Stimulated activated CD8-positive, alpha-beta memory T cell treated with anti-CD3 and anti-CD28 coated beads, Interleukin-12 subunit alpha, Interleukin-12 subunit beta, amount 100 ng/mL, for 1 hour (primary cell): ENCODE measurements at places on chromosomes 4 and X.

DNA sequence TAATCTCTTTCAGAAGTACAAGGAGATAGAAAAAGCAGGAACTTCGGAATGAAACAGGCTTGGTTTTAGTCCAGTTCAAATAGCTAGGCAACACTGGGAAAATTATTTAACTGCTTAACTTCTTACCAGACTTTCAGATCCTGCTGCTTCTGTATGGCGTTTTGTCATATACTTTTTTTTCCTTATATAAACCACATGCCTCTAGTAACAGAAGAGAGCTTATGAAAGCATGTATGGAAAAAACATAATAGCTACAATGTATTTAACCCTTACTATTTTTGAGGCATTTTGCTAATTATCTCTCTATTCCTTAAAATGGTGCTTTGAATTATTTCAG, 439.6 kb downstream of the INPP4B start:
- no peak for DNase-seq

GRCh38 chr4:7657545-7658297, 223.0 kb upstream of the PSAPL1 start:
- no peak for DNase-seq

DNA sequence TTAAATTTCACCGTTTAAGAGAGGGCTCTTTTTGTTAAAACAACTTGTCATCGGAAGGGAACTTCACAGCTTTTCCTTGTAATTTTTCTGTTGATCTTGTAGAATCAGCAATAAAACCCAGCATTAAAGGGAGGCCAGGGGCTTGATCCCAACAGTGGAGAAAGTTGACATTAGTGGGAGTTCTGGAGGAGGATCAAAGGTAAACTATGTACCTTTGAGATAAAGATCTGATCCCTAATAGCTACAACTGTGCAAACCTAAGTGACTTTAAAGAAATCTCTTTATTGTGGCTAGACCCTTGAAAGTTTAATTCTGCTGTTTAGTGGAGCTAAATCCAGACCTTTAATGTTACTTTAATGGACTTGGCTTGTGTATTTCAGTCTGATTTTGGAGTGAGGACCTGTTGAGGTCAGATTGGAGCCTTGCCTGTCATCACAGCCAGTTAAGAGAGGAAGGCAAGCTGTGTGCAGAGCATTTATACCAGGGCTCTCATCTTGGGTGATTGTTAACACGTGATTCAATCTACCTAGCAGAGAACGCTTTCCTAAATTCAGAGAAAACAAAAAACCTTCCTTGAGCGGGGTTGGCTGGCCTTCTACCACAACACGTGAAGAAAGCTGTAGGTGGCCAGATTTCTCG, 1.7 kb downstream of the DOCK11 start:
- no peak for DNase-seq

DNA sequence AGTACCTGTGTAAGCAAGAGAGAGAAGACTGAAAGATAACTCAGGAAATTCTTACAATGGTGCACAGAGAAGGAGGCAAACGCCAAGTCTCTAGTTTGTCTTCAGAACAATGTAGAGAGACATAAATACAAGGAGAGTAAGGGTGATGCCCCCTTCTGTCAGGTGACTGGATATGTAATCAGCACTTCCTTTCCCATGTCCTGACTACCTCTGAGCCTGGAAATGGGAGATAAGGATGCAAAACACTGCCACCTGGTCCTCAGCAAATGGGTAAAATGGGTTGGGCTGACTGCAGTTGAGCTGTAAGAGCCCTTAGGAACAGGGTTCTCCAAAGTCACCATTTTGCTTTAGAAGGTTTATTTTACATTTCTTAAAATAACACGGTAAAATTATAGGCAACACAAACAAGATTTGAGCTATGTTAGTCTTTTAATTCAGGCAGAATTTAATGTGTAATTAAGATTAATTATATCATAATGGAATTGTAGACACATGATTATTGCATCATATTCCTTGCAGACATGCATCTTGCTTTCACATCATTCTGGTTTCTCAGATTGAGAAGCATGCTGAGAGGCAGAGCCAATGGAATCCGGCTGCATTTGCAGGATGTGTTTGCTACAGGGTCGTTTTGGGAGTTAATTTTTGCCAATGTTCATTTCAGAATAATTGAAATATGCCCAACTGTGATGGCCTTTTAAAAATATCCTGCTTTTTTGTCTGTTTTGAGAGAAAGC, 37.2 kb upstream of the ARX start:
- DNase-seq: no peak

DNA sequence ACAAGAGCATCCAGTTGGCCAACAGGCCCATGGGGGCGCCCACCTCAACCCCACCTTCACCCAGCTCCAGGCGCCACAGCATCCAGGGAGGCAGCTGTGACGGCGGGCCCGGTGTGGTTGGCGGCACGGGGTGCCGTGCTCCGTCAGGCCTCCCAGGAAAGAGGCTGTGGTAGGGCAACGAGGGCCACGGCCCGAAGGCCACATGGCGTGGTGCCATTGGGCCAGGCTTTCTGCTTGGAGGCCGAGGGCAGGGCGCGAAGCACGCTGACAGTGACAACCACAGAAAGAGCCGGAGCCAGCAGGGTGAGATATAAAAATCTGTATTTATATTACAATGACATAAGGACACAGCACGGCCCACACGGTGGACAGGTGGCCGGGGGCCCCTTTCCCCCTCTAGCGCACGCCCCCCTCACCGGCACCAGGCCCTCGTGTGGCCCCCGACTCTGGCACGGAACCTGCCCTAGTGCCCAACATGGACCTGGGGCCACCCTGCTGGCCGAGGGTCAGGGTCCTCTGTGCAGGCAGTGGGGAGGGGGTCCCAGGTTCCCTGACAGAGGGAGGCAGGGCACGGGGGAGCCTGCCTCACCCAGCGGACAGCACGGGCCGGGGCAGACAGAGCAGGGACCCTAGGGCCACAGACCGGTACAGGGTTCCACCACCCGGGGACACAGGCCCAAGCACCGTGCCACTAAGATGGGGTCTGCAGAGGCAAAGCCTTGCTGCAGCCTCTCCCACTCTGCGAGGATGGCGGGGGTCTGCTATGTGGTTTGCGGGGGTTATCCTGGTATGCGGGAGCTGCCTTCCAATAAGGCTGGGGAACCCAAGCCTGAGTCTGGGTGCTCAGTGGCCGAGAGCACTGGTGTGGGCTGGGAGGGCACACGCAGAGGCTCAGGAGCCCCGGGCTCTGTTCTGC, 5.5 kb upstream of the HAUS3 start:
- no peak for DNase-seq

DNA sequence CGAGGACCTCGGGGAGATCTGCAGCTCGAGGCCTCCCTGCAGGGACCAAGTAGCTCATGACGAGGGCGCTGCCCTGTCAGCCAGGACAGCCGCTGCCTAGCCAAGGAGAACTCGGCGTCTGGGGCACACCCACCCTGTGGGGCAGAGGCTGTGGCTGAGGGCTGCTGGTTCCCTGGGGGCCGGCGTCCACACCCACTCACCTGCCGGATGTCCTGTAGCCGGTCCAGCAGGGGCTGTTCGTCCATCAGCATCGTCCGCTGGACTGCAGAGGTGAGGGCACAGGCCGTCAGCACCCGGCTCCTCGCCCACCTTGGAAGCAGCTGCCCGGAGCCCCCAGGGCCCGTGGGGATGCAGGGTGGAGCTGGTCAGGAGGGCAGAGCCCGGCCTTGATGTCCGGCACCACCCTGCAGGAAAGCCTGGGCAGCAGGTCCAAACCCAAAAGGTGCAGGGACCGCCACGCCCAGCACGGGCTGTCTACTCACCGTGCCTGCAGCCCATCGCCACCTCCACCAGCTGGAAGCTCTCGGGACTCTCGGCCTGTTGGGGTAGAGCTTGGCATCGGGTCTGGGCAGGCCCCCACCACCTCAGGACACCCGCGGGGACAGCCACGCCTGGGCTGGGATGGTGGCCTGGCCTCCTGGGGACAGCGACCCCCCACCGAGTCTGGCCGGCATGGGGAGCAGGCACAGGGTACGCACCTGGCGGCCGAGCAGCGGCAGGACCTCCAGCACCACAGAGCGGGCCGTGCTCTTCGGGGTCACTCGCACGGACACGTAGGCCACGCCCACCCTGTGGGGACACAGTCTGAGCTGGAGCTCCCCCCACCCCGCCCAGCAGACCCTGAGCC, 6.9 kb downstream of the DGKQ start:
- DNase-seq: no peak

DNA sequence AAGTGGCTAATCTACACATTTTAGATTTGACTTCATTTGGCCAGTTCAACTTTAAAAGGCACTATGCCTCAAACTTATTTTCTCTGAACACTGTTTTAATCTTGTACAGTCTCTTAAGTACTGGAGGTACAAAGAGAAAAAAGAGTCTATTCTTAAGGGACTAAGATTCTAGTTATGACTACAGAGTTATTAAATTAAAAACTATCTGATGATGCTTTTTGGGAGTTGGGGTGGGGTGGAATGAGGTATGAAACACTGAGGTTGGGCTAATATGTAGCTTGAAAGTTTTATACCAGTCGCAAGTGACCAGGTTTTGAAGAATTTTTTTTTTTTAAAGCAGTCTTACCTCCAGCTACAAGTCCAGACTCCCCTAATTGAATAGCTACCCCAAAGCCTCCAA, 17.7 kb upstream of the GPR34 start:
- DNase-seq: no peak

- no peak for DNase-seq
Observed at GRCh38 chr4:35539404-35540055, 704.8 kb downstream of the ARAP2 start.

DNA sequence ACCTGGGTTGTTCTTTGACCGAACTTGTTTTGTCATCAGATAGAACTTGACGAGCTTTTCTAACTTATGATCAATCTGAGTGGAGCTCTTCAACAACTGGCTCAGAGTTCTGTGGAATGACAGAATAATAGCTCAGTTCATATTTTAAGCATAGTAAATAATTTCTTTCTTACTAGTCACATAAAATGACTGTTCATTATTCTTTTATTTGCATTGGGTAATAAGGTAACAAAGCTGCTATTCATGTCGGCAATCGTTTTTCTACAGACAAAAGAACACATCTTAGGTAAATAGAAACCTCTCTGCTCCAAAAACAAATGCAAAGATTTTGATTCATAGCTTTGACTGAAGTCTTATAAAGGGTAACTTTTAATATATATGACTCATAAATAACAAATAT, 57.3 kb upstream of the CXCL8 start:
- DNase-seq: no peak

DNA sequence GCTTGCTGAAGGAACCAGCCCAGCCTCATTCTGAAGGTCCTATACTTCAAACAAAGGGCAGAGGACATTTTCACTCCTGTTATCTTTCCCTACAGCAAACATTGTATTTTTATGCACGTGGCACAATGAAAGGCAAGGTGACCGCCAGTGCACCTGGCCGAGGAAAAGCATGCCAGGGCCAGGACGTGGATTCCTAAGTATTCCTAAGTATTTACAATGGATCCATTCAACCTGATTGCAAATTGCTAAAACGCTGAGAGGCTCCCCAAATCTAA, 127.9 kb upstream of the FTHL17 start:
- DNase-seq: no peak
